ENCODE measurements at places on chromosomes 6 and 20.

DNA sequence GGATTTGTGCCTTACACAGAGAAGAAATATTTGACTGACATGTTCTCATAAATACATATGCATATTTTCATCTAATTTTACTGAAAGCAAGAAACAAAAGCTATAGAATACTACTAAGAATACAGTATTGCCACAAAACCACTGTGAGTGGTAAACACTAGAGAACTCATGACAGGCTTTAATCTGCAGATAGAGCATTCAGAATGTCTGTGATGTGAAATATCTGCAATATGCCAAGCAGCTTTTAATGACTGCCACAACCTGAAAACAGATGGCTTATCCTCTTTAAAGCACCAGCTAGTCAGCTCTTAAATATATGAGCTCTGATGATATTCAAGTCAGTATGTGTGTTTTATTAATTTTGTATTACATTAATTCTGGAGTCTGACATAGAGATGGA lies 3.4 kb downstream of the NAPB start:
- no peak for DNase-seq

DNA sequence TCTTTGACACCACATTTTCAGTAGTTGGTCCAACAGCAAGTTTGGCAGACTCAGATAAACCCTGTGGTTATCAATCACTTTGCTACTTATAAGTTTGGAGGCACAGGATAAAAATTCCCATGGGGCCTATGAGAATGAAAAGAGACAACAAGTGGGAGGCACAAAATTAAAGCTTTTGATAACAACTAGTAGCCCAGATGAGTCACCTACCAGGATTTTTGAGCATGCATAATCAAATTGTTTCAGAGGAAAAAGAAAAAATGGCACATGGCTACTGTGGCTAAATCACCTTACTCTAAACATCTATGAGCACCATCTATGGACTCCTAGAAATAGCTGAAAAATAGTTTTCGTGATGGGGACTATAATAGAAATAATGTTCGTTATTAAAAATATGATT lies 40.8 kb upstream of the BMP5 start:
- no peak for DNase-seq

GRCh38 chr6:40251637-40252300 lies 317.5 kb upstream of the MOCS1 start:
- DNase-seq, result peak; percentile 55

DNA sequence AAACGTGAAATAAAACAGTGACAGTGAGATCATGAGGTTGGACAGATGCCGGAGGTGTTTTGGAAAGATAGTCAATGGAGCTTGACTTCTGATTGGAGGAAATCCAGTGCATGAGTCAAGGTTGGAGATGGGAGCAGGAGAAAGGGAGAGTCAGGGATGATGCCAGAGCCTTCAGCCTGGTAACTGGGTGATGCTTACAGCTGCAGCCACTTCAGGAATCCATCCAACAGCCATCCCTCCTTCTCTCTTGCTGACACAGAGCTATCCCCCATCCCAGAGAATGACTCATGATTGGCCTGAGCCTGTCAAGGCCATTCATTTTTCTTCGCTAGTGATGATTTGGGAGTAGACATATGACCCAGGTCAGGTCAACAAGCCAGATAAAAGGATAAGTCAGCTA lies 112.8 kb downstream of the SAMD5 start:
- no peak for DNase-seq

- DNase-seq, result no peak
Observed at GRCh38 chr6:158978757-158979156, 21.2 kb downstream of the RSPH3 start.

- DNase-seq, result no peak
Observed at GRCh38 chr20:17610566-17611289, 40.9 kb downstream of the DSTN start.

DNA sequence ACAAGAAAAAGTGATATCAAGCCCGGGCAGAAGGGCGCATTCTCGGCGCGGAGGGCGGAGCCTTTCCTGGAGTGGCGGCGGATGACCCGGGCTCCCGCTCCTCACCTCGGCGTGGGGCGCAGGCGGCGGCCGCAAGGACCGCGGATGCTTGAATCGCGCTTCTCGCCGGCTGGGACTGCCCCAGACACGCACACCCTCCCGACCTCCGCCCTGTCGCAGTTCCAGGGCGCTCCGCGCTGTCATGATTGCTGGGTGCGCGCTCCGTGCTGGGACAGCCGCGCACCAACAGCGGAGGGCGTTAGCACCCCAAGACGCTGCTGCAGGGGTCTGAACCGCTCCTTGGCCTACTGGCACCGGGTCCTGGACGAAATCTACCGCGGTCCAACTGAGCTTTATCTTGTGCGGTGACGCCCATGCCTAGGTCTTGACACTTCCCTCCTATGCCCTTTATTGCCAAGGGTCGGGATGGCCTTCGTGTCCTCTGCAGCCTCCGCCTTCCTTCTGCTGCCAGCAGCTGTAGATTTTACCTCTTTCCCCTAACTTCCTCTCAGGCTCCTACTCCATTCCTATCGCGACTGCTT lies 43.3 kb downstream of the IRAK1BP1 start:
- no peak for DNase-seq

All from NCI-H1048 (cell line).